ENCODE measurements at places on chromosomes 13 and 19.

DNA sequence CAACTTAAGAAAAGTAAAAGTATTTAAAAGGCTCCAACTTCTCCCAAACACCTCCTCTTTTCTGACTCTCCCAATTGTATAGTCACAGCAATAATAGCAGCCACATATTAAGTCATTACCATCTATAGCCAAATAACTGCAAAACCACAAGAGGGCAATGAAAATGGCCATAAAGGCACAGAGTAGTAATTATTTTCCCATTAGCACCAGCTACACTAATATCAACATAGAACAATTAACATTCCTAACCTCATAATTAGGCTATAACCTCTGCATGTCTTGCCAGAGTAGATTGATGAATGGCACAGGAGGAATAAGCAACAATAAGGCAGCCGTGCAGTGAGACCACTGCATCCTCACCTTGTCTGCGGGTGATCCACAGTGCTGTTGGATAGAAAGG lies 226.4 kb upstream of the SERP2 start:
- DNase-seq: no peak

GRCh38 chr13:28819735-28820098 lies 422 bp upstream of the MTUS2 start:
- peak; percentile 57 for DNase-seq

DNA sequence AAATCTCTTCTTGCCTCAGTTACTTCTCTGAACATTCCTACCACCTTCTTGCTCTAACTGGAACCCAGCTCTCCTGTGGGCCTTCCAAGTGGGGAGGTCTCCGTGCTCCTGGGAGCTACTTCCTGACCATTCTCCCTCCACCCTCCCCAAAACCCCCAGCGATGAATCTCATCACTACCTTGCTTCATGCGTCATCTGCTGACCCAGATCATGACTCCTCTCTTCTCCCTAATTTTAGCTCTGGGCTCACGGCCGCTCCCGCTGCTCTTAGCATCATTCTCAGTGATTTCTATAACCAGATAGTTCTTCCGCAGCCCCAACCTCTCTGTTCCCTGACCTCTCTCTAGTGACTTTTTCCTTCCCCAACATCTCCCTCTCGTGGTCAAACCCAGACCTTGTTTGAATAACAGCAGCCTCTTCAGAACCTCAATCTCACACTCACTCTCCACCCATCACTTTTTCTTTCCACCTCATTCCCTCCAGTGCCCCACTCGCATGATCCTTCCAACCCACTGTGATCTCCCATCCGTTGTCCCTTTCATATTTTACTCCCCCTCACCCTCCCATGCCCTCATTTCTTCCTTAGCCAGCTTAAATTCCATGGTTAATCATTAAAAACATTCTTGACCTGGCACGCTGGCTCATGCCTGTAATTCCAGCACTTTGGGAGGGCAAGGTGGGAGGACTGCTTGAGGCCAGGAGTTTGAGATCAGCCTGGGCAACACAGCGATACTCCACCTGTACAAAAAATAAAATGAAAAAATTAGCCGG lies 21.8 kb downstream of the MRPS12 start:
- DNase-seq: peak; percentile 71

- no peak for DNase-seq
Observed at GRCh38 chr19:54418030-54418929, 3.0 kb downstream of the TTYH1 start.

- DNase-seq: no peak
Observed at GRCh38 chr19:9054207-9054606, 32.7 kb upstream of the OR1M1 start.

DNA sequence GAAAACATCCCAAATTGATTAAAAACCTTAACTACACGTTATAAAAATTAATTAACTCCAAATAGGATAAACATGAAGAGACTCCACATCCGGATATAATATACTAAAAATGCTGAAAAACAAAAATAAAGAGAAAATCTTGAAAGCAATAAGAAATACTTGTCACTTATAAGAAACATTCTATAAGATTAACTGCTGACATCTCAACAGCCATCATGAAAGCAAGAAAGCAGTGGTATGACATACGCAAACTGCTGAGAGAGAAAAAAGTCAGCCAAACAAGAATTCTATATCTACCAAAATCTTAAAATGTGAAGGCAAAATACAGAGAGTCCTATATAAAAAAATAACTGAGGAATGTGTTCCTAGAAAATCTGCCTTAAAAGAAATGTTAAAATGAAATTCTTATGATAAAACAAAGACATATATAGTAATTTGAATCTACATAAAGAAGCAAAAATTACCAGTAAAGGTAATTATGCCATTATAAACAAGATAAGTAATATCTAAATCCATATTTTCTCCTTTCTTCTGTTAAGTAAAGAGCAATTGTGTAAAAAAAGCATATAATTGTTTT lies 1851.1 kb downstream of the PCDH9 start:
- peak; percentile 7 for DNase-seq

DNA sequence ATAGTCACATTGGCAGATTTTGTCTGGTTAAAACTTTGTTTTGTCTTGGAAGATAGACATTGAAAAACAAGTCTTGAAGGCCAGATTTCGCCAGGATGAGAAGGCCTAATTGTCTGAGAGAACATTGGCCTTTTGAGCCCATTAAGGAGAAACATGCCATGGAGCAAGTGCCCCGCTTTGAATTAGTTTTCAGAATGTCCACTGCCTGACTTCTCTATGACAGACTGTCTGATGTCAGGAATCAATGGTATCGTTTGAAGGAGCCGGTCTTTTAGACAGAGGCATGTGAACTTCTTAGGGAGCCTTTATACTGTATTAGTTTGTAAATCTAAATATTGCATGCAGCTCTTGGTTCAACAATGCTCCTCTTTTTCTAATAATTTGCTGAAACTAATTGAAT lies 155.9 kb downstream of the DLEU7 start:
- no peak for DNase-seq

DNA sequence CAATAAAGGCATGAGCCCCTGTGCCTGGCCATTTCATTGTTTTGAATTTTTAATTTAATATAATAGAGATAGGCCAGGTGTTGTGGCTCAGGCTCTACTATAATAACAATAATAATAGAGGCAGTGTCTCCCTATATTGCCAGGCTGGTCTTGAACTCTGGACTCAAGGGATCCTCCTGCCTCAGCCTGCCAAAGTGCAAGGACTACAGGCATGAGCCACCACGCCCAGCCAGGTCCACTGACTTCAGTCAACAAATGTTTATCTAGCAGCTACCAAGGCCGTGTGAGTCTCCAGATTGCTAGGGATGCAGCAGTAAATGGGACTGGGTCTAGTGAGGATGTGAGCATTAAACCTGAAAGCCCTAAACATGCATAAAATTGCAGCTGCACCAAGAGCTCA lies 13.8 kb upstream of the ILF3 start:
- DNase-seq: no peak

DNA sequence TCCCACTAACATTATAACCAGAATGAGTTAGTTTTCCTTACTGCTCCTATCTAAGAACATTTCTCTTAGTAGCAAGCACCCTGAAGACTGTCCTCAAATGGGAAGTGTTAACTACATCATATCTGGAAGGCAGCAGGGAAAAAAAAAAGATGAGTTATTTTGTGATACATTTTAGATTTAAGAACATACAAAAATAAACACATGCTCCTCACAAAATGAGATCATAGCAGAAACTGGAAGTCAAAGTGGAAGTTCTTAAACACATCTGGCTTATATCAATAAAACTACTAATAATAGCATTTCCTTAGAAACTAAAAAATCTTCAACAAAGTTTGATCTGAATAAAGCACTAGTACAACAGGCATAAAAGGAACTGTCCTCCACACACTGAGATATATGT lies 70.4 kb downstream of the SLITRK6 start:
- DNase-seq: no peak

DNA sequence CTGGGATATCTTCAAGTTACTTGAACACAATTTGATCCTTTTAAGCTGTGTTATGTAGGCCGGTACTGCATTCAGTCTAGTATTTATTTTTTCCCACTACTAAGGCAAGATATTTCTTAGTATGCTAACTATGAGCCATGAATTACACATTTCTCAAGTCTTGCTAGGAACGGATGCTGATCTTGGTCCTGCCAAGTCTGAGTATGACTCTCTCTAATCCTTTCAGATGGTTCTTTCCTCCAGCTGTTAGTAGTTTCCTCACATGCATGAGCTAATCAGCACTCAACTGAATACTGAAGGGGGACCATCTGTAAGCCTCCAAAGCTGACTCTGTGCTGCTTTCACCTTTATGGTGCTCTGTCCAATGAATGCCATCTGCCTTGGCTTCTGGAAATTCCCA lies 460.3 kb downstream of the KCTD12 start:
- no peak for DNase-seq

DNA sequence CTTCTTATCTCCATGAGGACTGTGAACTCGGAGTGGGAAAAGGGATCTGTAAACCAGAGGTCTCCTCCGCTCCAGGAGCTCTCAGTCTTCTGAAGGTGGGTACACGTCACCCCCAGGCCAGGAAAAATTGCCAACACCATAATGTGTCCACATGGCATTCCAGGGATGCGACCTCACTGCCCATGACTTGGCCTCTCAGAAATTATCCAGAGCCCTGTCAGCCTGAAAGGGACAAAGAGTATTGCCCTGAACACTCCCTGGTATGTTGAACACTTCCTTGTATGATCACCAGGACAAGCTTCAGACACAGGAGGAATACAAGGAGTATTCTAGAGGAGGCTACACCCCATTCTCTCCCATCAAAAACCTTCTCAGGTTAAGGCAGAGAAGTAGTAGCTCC lies 81.0 kb upstream of the SLC7A1 start:
- no peak for DNase-seq

Data from left kidney (tissue), 8 donors.